ENCODE measurements at places on chromosomes 1 and 21.
A peak's percentile ranks its signal among the peaks of the same experiment; 100 is the strongest.

GRCh38 chr1:31587720-31588423, 11.6 kb downstream of the TINAGL1 start:
- peak; percentile 86 for DNase-seq

DNA sequence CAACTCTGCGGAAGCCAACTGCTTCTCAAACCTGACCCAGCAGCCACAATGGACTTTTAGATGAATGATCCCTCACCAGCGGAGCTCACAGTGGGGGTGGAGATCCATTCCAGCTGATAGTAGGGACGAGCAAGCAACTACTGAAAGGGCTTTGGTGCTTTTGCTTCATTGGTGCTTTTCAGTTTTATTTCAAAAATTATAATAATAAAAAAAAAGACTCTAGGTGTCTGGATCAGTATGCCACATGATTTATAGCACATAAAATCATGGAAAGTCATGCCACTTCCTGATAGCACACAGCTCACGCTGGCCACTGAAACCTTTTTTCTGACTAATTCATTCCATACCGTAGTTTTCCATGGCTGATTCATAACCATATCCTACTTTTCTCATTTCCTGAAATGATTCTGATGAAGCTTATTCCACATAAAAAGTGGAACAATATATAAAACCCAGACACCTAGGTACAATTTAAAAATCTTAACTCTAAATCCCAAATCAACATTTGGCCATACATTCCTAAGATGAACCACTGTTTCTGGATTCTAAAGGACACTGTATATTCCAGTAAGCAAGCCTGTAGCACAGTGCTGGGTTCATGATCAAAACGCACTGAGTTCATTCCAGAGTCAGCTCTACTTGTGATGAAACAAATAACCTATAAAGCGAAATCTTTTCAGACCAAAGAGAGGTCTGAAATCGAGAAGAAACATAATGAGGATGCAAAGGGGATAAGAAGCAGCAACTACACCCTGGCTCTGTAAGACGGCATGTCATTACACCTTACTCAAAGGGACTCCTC, 41.3 kb upstream of the KCNE1 start:
- no peak for DNase-seq

DNA sequence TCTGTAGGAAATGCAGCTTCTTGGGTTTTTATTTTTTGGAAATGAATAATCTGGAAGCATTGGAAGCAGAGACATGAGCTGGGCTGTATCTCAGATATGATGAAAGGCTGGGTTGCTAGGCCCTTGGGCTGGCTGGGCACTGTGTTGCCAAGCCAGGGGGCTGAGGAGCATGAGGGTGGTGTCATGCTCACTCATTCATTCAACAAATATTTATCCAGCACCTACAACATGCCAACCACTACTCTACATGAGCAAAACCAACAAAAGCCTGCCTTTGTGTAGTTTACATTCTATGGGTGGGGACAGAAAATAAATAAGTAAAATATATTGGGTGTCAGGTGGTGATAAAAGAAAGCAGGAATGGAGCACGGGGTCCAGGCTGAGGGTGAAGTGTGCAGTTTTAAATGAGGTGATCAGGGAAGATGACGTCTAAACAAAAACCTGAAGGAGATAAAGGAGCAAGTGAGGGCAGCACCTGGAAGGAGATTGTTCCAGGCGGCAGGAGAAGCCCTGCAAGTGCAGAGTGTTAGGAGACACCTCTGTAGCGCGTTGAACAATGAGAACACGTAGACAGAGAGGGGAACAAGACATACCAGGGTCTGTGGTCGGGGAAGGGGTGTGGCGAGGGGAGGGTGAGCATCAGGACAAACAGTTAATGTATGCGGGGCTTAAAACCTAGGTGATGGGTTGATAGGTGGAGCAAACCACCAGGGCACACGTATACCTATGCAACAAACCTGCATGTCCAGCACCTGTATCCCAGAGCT, 10.9 kb downstream of the TAGLN2 start:
- DNase-seq = no peak

DNA sequence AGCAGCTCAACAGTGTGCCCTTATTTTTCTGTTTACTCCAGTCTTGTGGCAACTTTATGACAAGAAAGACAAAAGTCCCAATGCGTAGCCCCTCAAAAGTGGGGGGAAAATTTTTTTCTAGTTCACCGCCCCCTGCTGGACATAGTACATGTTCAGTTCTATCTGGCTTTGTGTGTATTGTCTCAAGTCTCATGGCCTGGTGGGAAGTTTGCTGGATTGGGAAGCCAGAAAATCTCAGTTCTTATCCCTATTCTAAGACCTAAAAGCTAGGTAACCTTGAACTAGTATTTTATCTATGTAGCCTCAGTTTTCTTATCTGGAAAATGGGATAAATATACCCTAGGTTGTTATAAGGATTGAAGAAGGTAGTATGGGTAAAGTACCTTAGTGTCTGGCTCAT, 55.8 kb upstream of the LDLRAP1 start:
- no peak for DNase-seq

DNA sequence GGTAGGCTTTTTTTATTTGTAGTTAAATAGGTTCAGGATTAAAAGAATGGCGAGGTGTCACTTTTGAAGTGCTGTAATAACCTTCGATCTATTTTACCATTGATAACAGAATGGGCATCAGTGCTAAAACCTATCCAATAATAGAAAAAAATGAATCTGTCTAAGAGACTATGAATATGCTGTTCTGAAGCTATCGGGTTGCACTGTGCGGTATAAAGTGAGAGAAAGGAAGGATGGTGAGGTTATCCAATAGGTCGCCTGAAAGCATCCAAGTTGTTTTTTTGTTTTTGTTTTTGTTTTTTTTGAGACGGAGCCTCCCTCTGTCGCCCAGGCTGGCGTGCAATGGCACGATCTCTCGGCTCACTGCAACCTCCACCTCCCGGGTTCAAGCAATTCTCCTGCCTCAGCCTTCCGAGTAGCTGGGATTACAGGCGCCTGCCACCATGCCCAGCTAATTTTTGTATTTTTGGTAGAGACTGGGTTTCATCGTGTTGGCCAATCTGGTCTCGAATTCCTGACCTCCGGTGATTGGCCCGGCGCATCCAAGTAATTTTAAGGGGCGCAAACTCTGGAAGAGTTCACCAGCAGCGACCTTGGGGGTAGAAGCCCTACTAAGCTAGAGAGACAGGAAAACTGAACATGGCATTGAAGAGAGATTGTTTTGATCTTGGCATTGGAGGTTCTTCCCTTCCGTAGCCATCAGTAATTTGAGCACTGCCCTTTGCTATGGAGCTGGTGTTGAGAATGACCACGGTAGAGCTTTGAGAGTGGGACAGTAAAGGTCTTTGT, 8.7 kb upstream of the MDM4 start:
- DNase-seq = no peak

Data from GM13976 (cell line).